ENCODE measurements at places on chromosomes 7 and 10.

GRCh38 chr10:104103956-104104355, 18.0 kb upstream of the SFR1 start:
- DNase-seq: no peak

GRCh38 chr7:2202361-2202761, 30.4 kb downstream of the MAD1L1 start:
- DNase-seq: no peak

GRCh38 chr7:127892488-127893314, 138.5 kb downstream of the LRRC4 start:
- peak; percentile 45 for DNase-seq

DNA sequence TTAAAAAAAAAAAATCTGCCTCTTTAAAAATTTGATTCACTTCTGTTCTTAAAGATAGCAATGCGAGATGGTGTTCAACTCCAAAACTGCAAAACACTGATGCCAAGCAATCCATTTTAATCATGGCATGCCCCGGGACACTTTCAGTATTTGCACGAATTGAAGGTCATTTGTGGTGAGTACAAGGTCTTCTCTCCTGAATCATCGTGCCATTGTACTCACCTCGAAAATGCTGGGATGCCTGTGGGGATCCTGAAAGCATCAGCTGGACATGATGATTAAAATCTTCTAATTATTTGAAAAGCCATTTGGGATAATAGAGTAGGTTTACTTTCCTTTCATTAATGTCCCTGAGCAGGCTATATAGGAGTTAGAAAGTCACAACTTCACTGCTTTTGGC, 125.1 kb upstream of the NRP1 start:
- no peak for DNase-seq

GRCh38 chr10:124266468-124267230, 152.1 kb downstream of the OAT start:
- no peak for DNase-seq

- DNase-seq: no peak
Measured at GRCh38 chr10:83582407-83583095, 556.8 kb upstream of the GHITM start.

DNA sequence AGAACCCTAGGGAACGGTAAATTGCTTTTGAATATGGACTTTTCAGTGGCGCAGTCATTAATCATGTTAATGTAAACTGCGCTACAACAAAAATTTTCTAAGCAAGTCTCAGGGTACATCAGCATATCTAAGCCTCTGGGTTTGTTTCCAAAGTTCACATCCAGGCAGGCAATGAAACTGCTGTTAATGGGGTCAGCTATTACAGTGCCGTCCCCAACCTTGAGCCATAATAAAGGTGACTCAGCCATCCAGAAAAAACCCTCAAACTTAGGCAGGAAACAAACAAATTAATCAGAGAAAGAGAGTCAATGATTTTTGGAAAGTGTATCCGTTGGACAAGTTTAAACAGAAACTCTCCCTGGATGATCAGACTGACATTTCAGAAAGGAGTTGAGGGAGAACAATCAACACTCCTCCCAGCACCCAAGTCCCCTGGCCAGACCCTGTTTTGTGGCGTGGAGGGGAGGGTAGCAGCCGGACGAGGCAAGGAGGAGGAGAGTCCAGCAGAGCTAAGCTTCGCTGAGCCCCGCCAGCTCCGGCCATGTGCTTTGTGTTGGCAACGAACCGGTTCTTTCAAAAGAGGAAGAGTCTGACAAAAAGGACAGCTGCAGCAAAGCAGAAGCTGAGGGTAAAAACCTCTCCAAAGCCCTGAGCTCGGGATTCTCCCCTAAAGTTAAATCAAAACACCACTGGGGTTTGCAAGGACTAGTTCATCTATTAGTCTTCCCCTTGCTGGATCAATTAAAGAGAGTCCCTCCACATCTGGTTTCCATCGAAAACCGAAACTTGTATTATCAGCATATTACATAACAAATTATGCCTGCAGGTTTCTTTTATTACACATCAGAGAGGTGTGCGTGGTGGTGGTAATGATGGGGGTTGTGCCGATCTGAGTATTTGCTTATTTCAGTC, 3.6 kb downstream of the FAM53B start:
- peak; percentile 83 for DNase-seq

- DNase-seq: no peak
Measured at GRCh38 chr7:55970561-55970960, 6.2 kb downstream of the NIPSNAP2 start.

GRCh38 chr7:42753811-42754363, 158.0 kb downstream of the C7orf25 start:
- DNase-seq: no peak

DNA sequence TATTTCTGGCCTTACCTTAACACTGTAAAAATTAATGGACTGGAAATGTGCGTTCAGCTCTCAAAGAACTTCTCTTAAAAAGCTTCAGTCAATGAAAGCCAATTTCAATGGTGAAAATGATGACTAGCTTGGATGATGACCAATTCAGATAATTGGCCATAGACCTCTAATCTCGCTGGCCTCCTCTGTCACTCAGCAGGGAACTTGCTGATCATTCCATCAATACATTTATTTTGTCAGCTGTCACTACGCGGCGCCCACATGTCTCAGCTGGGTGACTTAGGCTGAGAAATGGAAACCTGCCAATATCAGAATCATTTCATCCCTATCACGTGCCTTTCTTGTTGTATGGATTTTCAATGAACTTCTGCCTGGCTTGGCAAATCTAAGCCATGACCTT, 673.0 kb upstream of the AUTS2 start:
- DNase-seq: no peak

- DNase-seq: no peak
Measured at GRCh38 chr10:21249435-21249834, 276.0 kb downstream of the SKIDA1 start.

- DNase-seq: no peak
Measured at GRCh38 chr7:157543791-157544190, 207.0 kb downstream of the DNAJB6 start.

DNA sequence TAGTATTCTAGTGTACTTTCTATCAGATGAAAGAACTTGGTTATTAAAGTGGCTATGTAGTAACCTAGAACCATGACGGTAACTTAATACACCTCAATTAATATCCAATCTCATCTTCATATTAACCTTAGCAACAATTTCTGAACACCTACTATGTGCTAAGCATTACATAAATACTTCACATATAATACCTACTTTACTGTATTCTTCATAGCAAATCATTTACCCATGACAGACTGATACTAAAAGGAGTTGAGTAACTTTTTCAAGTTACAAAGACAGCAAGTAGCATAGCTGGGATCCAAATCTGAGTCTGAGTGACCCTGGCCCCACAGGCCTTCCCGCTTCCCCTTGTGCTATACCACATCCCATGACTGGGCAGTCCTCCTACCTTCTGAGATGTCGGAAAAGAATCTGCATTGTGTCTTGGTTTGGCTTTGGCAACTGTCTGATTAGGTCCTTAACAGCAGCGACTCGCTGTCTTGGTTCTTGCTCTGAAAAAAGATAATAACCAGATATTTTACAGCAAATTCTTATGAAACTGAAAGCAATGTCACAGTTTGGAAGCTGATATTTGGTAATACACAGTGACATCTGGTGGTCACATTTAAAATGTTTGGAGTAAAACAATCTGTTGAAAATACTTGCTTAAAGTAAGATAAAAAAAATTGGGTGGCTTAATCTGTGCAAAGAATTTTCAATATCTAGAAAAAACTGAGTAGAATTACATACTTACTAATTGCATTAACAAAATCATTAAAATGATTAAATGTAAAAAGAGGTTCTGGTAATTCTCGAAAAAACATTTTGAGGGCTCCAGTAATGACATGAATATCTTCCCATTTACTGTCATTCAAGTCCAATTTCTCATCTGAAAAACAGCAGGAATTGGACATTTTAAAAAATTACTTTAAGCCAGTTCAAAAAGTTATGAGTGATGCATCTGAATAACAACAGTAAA, 120.1 kb downstream of the ARHGAP12 start:
- DNase-seq: peak; percentile 59

DNA sequence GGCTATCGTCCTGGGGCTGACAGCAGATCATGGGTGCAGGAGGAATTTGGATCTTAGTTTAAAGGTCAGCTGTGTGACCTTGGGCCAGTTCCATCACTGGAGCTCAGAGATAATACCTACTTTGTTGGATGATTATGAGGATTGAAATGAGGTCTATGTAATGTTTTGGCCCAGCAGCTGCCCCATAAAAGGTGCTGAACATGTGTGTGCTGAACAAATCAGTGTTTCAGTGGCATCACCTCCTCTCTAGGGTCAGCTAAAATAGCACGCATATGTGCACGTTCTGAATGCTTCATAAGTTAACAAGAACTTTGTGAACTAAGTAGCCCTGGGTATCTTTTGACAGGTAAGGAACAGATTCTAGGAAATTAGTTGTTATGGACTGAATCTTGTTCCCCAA, 84.8 kb upstream of the LRRC18 start:
- DNase-seq: no peak

DNA sequence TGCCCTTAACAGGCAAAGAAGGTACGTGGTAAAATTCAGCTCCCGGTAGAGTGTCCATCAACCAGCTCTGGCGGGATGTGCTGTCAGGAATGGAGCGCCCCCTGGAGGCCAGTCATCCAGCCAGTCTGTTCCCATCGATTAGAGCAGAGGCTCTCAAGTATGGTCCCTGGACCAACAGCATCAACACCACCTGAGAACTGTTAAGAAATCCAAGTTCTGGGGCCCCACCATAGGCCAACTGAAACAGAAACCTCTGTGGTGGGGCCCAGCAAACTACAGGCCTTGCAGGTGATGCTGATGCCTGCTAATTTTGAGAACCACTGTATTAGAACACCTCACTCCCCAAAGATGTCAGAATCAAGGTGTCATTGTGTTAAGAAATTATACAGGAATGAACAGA, 109.2 kb downstream of the DPY19L1 start:
- no peak for DNase-seq

- no peak for DNase-seq
Measured at GRCh38 chr7:81519886-81520285, 250.0 kb downstream of the HGF start.

DNA sequence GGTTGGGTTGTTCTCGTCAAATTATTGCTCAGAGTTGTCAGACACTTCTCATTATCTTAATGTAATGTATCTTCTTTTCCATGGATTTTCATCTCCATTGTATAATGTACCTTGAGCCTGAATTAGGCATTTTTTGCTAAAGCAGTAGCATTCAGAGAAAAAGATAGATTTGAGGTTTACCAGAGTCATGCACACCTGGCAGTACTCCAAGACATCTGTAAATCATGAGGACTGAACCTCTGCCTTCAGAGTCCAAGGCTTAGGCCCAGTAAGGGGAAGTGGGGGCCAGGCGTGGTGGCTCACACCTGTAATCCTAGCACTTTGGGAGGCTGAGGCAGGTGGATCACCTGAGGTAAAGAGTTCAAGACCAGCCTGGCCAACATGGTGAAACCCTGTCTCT, 624.3 kb upstream of the MBL2 start:
- no peak for DNase-seq

GRCh38 chr7:130736298-130736900, 2.4 kb upstream of the KLF14 start:
- DNase-seq: no peak

DNA sequence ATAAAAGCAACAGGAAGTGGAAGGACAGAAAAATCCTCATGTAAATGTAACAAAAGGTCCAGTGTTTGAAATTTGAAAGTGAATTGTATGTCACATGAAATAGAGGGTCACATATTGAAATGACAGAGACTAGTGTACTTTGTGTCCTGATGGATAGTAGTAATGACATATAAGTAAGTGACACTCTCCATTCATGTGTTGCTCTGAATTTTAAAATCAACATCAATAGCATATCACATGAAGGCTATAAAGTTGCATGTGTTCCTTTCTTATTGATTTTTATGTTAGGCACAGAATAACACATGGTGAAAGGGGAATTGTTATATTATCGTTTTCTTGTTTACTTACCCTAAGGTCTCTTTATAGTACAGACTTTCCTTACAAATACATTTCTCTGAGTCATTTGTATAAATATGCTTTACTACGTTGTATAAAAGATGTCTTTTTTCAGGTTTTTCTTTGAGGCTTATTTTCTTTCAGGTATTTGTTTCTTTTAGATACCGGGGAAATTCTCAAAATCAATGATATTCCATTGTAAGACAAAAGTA, 104.6 kb upstream of the CACNA2D1 start:
- DNase-seq: no peak

DNA sequence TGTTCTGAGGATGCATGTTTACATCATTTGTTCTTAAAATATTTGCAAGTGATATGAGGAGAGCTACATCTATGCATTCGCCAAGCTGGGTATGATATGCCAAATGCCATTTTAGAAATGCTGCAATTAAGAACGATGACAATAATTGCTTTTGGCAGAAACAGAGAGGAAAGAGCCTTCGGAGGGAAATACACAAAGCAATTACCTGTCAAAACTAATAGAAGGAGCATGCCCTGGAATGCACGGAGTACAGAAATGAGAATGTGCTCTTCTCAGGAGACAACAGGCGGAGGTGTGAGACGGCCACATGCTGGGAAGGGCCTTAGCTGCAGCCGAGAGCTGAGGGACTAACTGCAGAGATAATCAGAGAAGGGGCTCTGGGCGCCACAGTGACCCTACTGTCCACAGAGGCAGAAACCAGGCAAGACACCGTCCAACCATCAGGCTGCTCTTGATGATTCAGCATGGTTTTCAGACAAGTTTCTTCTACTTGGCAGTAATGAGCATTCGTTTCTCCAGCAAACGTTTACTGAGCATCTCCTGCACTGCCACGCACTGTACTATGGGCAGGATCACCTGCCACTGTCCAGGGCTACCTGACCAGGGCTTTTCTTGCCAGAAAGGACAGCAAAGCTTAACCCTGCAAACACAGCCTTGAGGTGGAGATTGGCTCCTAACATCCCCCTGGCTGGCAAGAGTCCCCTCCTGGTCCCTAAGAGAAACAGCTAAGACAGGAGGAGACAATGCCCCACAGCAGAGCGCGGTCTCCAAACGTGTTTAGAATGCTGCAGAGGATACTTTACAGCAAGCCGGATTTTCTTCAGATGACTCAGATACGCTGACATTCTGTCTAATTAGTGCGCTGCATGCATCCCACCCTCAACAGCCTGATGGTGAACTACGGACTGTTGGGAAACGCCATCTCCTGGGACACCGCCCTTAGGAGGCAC, 18.1 kb downstream of the VIPR2 start:
- no peak for DNase-seq

DNA sequence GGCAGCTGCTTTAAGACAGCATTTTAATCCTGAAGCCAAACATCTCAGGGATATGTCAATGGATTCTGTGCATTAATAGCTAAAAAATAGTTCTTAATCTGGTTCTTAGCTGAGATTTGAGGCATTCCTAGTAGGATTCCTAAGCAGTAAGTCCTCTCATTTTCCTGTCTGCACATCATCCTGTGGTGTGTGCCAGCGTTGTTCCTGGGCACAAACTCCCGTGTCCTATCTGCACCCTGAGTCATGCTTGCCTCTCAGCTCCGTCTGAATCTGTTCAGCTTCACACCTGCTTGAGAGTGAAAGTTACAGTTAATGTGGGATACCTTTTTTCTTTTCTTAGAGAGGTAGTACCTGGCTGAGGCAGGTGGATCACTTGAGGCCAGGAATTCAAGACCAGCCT, 19.5 kb downstream of the BAG3 start:
- DNase-seq: no peak

GRCh38 chr10:109773288-109774120, 149.8 kb downstream of the XPNPEP1 start:
- DNase-seq: peak; percentile 29

DNA sequence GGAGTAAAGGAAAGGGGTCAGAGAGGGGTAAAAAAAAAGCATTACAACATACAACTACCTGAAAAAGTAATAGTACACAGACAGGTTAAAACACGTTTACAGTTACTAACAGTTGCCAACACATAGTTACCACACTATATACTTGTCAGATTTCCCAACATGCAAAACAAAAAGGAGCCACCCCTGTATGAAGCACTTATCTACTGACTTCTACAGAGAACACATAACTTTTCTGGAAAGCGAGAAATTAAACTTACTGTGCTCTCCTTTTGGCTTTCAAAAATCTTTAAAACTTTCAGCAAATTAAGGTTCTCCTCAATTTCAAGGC, 2.1 kb downstream of the ABI1 start:
- no peak for DNase-seq
